ENCODE measurements at places on chromosomes 13 and 19.

- DNase-seq = no peak
Measured at GRCh38 chr19:7902796-7903243, 857 bp upstream of the MAP2K7 start.

- no peak for DNase-seq
Measured at GRCh38 chr13:100213576-100213975, 124.7 kb downstream of the PCCA start.

GRCh38 chr13:62038214-62038613 lies 622.6 kb upstream of the PCDH20 start:
- DNase-seq = no peak

DNA sequence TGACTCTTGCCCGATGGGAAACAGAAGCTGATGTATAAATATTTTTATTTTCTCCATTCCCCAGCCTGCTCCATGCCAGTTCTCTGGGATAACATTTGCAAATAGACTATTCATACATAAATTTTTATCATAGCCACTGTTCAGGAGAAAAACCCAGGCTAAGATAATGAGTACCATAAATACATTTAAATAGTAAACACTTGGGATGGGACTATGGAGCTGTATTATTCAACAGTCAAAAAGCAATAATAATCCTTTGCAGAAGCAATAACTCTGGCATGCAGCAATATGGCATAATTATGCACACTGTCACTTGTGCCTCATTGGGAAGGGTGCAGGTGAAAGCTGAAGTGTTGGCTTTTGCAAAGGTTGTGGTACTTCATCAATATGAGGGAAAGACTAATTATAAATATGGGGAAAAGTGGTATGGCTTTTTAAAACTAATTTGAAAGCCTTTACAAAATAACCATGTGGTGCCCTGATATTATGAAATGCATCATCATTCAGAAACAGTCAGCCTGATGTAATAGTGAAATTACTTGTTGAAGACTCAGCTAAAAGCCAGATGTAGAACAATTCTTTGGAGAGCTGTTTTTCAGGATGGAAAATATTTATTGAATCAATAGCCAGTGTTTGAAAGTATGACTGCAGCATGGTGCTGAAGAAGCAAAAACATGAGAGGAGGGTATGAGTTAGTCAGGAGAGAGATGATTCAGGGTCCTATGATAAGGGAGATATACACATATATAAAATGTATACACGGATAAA lies 2476.7 kb downstream of the PCDH9 start:
- DNase-seq = no peak

DNA sequence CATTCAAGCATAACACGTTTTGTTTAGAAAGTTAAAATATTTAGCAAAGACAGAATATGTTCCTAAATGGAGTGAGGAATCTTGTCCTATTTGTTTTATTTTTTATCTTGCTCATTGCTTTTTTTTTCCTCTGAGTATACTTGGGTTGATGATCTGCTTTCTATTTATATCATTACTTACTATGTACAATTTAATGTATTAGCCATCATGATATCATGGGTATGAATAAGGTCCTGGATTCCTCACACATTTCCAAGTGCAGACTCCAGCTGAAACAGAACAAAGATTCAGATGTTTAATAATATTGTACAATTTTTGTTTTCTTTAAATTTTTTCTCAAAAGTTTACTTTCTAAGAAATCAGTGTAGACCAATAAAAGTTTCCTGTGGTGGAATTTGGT lies 388.2 kb downstream of the GPC6 start:
- DNase-seq = no peak

GRCh38 chr13:48043789-48044503 lies 6.4 kb downstream of the NUDT15 start:
- DNase-seq = no peak

DNA sequence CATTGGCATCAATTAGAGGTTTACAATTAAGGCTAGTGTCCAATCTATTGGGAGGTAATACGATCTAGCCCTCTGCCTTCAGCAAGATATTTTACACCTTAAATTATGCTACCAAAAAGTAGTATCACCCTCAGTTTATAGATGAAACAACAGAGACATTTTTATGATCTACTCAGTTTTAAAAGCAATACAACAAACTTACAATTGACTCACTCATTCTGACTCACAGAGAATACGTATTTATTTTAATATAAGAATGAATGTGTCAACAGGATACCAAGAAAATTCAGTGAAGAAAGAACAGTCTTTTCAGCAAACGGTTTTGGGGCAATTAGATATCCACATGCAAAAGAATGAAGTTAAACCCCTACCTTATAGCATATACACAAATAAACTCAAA lies 32.5 kb upstream of the STARD13 start:
- no peak for DNase-seq

- no peak for DNase-seq
Measured at GRCh38 chr13:52428295-52428694, 22.1 kb downstream of the VPS36 start.

- no peak for DNase-seq
Measured at GRCh38 chr19:50518091-50519005, 4.6 kb upstream of the ASPDH start.

DNA sequence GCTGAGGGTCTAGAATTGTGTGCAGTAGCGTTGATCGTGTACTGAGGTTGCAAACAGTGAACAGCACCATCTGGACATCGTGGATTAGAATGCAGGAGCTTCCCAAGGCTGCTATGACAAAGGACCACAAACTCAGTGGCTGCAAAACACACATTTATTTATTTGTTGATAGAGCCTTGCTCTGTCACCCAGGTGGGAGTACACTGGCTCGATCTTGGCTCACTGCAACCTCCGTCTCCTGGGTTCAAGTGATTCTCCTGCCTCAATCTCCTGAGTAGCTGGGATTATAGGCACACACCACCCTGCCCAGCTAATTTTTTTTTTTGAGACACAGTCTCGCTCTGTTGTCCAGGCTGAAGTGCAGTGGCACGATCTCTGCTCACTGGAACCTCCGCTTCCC lies 2.3 kb upstream of the UHRF1 start:
- no peak for DNase-seq

GRCh38 chr19:35744430-35745327 lies 539 bp downstream of the U2AF1L4 start:
- peak; percentile 84 for DNase-seq

DNA sequence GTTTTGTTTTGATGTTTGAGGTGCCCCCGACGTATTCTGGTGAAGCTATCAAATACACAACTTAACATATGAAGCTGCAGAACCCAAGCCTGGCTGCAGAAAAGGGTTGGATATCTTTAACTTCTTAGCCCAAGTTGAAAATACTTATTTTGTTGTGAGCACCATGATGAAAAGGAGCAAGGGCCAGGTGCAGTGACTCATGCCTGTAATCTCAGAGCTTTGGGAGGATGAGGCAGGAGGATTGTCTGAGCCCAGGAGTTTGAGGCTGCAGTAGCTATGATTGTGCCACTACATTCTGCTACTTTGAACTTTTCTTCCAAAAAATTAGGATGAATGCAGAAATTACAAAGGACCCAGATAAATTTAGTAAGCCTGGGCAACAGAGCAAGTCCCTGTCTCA lies 44.1 kb upstream of the UBE2L5 start:
- DNase-seq = no peak

- no peak for DNase-seq
Measured at GRCh38 chr13:107715496-107715895, 499.8 kb downstream of the LIG4 start.

DNA sequence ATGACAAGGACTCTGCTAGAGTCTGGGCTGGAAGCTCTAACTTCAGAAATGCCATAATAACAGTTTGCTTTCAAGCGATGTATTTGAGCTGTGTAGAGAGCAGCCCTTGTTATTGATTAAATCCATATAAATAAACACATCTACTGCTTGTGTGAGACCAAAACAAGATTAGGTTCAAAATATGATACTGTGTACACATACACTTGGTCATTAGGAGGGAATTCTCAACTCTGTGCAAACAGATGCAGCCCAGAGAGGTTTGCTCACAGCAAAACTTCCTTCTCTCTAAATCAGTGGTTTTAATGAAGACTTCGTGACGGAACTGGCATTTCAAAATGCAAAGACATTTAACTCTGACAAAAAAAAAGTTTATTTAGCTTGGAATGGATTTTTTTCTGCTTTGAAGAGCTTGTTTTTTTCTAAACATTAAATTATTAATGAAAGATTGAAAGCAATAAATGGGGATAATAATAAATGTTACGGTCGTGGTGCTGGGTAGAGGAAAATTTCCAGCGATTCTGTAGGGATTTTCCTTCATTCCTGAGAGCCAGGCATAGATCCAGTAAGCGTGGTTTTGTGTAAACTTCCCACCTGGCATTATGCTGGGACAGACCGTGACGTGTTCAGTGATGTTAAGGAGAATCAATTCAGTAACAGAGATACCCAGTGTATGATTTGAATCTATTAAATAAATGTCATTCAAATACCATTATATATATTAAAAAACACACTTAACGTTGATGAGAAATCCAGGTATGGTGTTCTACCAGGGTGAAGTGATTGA lies 213.7 kb downstream of the TEX29 start:
- no peak for DNase-seq

DNA sequence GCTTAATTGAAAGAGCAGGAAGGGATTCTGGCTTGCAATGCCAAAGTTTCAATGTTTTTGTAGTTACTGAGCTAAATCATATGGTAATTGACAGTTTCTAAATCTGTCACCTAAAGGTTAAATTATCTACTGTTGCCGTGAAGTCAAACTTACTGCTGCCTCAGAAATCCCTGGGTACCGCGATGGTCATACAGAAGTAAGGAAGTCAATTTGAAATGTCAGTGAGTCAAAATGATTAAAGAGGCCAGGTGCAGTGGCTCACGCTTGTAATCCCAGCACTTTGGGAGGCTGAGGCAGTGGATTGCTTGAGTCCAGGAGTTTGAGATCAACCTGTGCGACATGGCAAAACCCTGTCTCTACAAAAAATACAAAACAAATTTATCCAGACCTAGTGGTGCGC lies 48.8 kb upstream of the TPM4 start:
- no peak for DNase-seq

DNA sequence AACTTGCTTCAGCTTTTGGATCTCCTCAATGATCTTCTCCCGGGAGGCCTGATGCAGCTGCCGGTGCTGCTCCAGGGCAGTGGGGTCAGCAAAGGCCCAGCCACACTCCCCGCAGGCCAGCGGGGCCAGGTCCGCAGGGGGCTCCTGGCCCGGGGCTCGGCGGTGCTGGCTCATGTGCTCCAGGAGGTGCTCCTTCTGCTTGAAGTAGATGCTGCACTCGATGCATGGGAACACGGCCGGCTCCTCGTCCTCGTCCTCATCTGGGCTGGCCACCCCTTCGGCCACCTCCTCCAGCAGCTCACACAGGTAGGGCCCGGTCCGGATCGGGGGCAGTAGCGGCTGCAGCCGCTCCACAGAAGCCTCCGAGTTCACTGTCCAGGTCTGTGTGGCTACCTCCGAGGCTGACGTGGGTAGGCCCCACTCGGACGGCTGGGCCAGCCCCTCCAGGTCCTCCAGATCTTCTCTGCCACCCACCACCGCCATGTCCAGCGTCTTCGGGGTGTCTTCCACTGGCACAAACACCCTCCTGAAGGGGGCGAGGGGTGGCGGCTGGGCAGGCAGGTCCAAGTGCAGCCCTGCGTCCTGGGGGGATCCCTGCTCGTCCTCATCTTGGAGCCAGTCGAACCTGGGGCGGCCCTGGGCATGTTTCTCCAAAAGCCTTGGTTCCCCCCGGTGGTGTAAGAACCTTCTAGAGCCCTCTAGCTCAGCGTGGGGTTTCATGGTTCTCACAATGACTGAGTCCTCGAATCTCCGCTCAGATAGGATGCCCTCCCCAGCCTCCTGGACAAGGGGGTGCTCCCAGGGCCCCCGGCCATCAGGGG lies 9.7 kb downstream of the WIZ start:
- no peak for DNase-seq

DNA sequence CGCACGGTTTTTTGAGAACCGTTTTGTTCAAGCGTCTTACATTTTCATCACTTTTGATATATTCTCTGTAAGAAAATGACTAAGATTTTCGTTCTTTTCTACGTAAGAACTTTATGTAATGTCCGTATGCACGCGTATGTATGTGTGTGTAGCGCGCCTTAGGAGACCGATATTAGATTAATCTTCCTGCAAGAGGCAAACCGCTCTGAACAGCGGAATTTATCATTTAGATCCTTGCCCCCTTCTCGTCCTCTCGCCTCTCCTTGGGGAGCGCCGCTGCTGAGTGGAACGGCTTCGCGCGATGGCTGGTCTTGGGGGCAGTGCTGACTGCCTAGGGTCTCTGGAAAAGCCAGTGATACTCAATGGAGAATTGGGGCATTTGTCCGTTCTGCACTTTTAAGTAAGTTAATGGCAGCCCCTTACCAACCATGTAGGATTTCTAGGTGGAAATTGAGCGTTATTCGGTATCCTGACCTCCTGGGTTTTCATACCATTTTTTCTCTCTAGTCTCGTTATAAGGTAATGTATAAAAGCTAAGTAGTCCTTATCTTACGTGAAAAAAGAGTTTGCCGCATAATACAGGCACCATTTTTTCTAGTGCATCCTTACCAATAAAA lies 4.7 kb downstream of the MAB21L1 start:
- no peak for DNase-seq

DNA sequence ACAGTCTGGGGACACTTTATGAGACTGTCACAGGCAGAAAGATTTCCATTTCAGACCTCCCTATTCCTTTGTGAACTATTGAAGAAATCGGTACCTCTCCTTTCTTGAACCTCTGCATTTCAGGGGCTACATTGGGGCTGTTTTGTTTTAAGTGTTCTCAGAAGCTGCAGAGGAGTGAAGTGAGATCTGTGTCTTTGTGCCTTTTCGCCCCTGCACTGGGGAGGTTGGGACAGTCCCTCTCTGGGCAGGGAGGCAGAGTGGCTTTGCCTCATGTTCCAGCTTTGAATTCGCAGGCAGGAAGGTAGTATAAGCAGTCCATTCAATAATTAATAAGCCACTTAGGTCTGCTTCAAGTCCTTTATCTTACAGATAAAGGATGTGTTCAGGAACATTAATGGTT lies 9.5 kb upstream of the AMER2 start:
- DNase-seq = no peak

GRCh38 chr13:91368676-91369440 lies 21.4 kb downstream of the MIR17HG start:
- DNase-seq = no peak

DNA sequence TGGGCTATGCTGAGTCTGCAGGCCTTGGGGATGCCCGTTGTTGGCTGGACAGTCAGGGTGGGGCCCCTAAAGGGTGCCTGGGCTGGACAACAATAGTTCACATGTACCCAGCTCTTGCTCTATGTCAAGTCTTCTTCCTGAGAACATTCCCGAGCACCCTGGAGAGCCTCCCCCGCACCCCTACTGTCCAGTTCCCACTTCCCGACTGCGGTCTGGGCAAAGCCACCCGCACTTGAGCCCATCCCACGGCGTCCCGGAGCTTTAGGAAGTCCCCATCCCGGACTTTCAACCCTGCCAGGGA lies 1.1 kb upstream of the MPND start:
- DNase-seq = no peak

GRCh38 chr19:3838661-3839060 lies 30.2 kb downstream of the ZFR2 start:
- DNase-seq = no peak

- DNase-seq = peak; percentile 66
Measured at GRCh38 chr19:3210347-3211017, 14.0 kb upstream of the CELF5 start.

DNA sequence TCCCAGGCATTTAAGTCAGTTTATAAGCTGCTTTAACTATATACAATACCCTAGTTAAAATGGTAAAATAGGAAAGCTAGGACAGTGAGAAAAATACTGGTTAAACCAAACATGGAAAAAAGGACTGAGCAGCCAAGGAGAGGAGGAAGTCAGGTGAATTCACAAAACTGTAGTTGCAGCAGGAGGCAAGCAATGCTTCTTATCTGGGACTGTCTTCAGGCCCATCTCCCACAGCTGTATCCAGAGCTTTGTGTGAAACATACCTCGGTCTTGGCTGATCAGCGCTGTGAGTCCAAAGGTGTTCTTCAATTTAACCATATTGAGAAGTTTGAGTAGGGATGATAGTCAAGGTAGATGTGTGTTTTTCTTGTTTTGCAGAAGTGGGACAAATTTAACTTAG lies 15.7 kb upstream of the SUPT20H start:
- no peak for DNase-seq

All from activated CD4-positive, CD25-positive, alpha-beta regulatory T cell (primary cell).